ENCODE measurements at places on chromosomes 7 and 10.

DNA sequence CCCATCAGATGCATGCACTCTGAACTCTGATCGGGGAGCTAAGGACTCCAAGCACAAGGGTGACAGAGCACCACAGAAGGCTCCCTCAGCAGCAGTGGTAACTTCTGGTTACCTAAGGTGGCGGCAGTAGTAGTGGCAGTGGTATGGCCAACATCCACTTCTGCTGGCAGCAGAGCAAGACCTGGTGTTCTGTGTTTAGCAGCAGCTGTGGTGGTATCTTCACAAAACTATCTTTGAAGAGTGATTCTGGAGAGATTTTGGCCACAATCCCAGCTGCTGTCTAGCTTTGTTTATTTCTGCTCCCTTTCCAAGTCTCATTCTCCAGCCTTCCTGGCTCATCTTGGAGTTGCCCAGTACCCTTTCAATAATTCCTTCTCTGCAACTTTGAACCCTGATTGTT, 102.4 kb upstream of the LRGUK start:
- peak; percentile 60 for DNase-seq

DNA sequence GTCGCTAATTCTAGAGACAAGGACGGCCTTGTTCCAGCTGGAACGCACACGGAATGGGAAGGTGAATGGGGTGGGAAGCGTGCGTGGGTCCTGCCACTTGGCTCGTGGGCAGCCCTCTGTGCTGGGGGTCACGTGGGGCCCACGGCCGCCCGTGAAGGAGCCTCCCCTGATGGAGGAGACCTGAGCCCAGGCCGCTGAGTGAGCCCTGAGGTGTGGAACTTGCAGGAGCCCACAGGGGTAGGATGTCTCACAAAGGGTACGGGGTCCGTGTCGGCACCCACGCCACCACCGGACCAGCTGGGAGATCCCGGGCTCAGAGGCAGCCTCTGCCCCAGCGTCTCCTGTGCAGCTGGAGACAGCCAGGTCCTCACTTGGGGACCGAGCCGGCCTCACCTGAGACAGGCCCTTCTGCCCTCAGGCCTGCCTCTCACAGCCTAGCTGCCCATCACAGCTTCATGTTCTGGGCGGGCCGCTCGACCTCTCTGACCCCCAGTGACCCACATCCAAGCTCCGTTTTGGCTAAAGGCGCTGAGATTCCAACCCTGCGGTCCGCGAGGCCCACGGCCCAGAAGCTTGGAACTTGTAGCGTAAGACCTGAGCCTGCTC, 84.8 kb downstream of the FOXL3 start:
- DNase-seq, result no peak

DNA sequence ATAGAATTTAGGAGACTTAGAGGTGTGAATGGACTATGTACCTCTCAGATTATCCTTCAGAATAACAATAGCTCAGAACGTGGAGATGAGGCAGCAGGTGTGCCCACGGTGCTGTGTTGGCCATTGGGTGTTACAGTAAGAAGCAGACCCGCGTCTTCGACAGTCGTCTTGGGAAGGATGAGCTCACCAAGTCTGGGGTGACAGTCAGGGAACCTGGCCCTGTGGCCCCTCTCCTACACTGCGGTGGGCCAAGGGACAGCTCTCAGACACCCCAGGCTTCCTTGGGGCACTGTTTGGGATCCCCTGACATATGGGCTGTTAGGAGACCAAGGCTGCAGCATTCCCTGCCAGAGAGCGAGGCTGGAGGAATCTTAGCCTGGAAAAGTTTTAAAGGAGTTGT, 88.5 kb downstream of the ACTR3B start:
- DNase-seq, result no peak

GRCh38 chr7:43753843-43754242, 4.6 kb upstream of the BLVRA start:
- DNase-seq, result no peak

DNA sequence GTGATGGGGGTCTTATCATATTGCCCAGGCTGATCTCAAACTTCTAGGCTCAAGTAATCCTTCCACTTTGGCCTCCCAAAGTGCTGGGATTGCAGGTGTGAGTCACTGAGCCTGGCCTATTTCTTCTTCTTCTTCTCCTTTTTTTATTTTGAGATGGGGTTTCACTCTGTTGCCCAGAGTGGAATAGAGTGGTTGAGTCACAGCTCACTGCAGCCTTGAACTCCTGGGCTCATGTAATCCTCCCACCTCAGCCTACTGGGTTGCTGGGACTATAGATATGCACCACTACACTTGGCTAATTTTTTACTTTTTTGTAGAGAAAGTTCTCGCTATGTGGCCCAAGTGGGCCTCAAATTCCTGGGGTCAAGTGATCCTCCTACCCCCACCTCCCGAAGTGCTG, 124.3 kb downstream of the SKIDA1 start:
- no peak for DNase-seq

- DNase-seq, result no peak
Observed at GRCh38 chr7:1232623-1233332, at the start of gene UNCX. Gene UNCX, plus strand, starts transcription at chr7:1232872. Its CDS starts 146 bp downstream, at chr7:1233018.

- DNase-seq, result no peak
Observed at GRCh38 chr10:132304756-132305509, 2.8 kb downstream of the STK32C start.

- no peak for DNase-seq
Observed at GRCh38 chr7:33719059-33719581, 186.2 kb upstream of the BMPER start.

- no peak for DNase-seq
Observed at GRCh38 chr7:80288175-80289122, 153.8 kb downstream of the GNAI1 start.

DNA sequence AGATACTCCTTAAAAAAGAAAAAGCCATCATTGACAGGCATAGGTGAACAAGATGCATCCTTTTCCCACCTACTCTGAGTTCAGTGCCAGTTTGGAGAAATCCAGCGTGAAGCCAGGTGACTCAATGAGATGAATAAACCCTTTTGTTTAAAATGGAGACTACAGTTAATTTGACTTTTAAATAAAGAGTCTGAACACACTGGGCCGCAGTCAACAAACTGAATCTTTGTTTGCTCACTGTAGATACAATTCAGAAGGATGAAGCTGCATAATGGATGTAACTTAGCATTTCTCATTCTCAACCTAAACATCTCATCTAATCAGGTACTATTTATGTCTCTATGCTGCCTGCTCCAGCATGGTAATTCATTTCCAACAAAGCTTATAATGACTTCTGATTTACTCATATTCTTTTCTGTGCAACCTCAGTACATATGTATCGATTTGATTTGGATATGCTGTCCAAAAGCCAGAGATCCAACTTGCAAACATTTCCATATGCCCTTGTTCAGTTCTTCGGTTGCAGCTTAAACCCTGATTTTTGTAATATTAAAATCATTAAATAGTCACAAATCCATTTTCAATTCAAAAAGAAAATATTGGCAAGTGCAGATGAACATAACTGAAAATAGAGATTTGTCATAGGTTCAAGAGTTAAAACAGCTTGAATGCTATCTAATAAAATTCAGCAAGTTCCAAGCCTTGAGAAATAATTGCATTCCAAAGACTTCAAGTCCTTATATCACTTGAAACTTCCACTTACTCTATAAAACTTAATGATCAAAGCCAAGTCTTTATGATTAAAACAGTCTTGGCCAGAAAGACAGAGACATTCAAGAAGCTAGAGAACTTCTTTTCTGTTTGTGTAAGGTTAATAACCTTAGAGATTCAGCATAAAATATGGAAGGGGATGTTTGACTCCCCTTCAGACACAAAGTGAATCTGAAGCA, 67.8 kb downstream of the CPVL start:
- no peak for DNase-seq

- DNase-seq, result no peak
Observed at GRCh38 chr10:118595598-118596425, at the start of gene PRLHR. Gene PRLHR, minus strand, starts transcription at chr10:118595648. Its CDS starts 404 bp downstream, at chr10:118595244.

DNA sequence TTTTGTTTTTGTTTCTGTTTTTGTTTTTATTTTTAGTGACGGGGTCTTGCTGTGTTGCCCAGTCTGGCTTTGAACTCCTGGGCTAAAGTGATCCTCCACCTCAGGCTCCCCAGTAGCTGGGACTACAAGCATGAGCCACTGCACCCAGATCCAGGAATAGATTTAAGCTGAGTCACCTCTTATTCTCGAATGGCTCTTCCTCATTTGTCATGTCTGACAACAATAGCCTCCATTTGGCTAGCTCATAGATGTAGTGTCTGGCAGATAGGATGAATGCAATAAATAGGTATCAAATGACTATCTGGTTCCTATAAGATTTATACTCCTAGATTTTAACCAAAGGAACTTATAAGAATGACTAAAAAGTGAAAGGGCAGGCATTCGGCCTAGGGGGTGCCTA, 172.9 kb downstream of the TMEM26 start:
- DNase-seq, result no peak

DNA sequence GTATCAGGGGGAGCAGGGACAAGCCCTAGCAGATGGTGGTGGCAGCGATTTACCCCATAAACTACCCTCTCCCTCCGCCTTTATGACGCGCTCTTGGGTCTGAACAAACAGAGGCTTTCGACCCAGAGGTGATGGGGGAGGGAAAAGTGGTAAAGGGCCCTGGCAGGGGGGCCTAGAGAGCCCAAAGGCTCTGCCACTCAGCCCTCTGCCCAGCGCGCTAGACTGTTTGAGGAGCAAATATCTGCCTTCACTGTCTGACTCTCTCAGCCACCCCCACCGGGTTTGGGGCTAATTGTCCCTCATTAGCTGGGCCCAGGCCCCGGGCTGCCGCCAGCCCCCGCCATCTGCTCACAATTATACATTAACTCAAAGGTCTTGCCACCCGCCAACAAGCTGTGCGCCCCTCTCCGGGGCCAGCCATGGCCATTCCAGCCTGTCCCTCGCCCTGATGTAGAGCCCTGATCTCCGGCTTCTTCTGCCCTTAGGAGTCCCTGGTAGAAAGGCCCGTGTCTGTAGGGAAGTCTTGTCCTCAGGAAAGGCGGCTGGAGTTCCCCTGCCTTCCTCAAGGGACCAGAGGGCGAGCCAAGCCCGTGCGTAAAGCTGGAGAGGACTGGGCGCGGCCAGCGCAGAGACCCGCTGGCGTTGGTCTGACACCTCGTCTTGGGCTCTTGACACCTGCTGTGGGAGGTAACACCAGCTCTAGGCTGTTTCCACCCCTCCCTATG, 1.9 kb upstream of the PAX4 start:
- DNase-seq, result no peak
